Amniotic stem cell (primary cell): ENCODE measurements at places on chromosomes 16 and 17.
A peak's percentile ranks its signal among the peaks of the same experiment; 100 is the strongest.

DNA sequence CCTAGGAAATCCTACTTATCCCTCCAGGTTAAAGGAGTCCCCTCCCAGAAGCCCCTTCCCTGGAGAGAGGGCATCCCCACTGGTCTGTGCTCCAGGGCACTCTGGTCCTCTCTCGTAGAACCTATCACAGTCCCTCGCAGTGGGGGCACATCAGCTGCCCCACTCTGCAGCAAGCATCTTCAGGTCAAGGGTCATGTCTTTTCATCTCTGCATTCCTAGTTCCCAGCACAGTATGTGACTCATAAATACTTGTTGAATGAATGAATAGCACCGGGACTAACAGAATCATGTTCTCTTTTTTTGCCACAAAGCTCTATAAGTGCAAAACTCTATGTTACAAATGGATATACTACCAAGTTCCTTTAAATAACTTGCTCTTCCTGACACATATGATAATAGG is 36.0 kb downstream of the RNF157 start:
- DNase-seq, result peak; percentile 25

- no peak for DNase-seq
Measured at GRCh38 chr17:46082257-46082656, 83.2 kb downstream of the STH start.

DNA sequence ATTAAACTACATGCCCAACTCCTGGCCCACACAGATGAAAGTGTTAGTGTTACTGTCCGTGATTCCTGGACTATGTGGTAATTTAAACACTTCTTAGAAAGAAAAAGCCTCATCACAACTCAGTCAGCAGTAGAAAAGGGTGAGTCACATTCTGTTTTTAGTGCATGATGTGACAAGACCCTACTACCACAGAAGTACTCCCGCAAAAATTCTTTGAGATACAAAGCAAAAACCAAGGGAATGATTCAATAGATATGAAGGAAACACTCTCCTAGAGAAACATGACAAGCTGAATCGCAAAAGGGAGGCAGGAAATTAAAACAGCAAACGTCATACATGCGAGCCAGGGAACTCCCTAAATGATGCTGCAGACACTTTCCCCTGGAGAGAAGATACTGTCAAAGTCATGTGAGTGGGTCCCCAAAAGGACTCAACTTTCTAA is 14.4 kb downstream of the SNN start:
- peak; percentile 52 for DNase-seq

GRCh38 chr17:61285526-61286320 is 113.9 kb upstream of the TBX2 start:
- no peak for DNase-seq

DNA sequence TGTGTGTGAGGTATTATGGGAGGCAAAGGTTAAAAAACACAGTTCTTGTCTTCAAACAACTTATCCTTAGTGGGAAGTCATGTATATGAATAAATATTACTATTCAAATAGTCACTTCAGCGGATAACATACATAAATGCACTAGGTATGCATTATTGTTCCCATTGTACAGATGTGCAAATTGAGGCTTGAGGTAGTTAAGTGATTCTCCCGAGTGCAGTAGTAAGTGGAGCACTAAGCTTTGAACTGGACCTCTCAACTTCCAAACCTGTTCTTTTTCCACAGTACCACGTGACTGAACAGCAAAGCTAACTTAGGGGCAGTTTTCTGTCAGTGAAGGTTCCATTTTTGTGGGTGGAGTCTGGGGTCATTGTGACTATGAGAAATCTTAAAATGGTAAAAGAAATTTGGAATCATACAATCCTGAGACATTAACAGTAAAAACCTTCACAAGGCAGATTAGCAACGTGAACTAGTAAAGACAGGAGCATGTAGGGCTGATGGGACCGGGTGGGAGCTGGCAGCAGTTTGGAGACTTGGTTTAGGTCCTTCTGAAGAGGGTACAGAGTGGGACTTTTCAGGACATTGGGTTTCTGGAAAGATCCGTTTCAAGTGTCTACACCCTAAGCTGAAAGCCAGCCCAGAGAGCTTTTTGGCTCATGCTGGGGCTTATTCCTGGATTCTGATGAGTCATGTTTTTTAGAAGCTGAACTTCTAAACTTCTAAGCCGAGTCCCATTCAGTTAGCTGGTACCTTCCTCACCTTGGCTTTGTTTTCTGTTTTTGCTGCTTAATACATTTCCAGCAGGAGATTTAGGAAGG is 204.9 kb downstream of the PRKCA start:
- no peak for DNase-seq

- DNase-seq, result no peak
Measured at GRCh38 chr16:57360321-57360935, 1.8 kb downstream of the CCL22 start.

DNA sequence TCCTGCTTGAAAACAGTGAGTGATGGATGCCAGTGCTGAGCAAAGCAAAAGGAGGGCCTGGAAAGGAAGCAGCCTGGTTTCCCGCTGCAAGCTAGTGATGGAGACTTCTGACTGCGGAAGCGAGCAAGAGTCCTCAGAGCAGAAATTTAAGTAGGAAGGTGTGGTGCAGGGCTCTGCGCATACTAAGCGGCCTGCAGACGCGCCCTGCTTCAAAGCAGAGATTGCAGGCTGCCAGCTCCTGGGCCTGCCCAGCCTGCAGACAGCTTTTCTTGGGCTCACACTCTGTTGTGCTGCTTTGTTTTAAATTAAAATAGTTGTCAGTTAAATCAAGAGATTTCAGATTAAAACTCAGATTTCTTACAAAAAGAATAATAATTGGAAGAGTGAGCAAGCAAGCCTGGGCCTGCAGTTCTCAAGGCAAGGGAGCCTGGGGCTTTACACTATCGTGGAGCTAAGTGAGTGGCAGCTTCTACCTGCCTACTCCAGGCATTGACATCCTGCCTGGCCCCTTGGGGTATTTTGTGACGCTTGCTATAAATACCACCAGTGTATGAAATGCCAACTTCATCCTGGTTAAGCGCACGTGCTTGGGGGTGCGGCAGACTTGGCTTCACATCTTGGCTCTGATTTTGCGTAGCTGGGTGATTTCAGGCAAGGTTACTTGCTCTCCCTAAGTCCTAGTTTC is 237.3 kb downstream of the XYLT1 start:
- DNase-seq, result no peak

- no peak for DNase-seq
Measured at GRCh38 chr16:73268366-73268993, 220.6 kb upstream of the ZFHX3 start.

DNA sequence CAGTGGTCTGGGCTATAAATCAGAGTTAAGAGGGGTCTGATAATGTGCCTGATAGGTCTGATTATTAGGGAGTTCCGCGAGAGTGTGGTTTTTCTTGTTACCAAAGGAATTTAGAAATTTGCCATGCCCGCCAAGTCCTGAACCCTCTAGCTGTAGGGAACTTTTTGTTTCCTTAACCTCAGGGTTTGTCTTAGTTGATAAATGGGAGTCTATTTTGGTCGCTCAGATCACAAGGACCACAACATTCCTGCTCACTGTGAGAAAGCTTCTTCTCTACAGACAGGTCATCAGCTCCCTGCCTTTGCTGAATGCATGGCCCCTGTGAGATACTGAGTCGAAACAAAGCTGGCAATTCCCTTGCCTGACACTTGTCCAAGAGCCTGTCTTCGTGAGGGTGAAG is 497.8 kb downstream of the HS3ST4 start:
- DNase-seq, result no peak

DNA sequence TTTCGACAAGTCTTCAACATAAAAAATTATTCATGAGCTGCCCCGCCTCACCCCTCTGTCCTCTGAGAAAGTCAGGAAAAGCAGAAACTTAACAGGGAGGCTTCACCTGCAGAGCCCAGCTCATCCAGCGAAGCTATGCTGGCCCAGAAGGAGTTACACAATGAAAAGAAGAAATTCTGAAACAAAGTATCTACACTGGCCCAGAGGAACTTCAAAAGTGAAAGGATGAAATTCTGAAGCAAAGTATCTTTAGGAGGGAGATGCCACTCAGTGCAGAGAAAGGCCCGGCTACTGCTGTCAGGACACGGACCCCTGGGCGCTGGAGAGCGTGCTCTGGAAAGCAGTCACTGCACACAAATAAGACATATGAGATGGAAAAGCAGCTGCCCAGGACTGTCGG is 1.6 kb downstream of the GALNS start:
- no peak for DNase-seq

GRCh38 chr17:39687101-39687545 is 734 bp downstream of the PGAP3 start:
- no peak for DNase-seq

- DNase-seq, result no peak
Measured at GRCh38 chr16:49621241-49622083, 234.4 kb downstream of the ZNF423 start.

DNA sequence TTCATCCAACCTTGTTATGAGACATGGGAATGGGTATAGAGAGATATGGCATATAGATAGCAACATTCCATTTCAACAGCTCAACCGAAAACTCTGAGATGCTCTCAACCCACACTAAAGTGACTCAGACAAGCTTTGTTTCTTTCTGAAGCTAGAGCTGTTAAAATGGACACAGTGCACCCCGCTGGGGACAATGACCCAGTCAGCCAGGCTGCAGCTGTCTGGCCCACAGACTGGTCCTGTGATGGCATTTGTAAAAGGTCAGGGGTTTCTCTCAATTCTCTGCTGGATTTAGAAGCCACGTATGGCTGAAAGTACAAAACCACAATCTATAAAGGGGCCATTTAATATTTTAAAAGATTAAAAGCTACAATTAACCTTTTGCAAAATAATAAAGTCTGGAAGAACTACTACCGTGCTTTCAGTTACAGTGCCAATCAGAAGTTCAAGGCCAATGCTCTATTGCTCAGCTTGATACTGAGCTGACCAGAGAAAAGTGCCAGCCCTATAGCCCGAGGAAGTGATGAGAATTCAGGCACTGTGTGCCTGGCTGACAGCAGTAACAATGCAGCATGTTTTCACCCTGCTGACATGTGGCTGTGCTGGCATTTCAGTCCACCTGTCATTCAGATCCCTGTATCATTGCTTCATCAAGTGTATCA is 60.2 kb downstream of the TEX2 start:
- peak; percentile 67 for DNase-seq

DNA sequence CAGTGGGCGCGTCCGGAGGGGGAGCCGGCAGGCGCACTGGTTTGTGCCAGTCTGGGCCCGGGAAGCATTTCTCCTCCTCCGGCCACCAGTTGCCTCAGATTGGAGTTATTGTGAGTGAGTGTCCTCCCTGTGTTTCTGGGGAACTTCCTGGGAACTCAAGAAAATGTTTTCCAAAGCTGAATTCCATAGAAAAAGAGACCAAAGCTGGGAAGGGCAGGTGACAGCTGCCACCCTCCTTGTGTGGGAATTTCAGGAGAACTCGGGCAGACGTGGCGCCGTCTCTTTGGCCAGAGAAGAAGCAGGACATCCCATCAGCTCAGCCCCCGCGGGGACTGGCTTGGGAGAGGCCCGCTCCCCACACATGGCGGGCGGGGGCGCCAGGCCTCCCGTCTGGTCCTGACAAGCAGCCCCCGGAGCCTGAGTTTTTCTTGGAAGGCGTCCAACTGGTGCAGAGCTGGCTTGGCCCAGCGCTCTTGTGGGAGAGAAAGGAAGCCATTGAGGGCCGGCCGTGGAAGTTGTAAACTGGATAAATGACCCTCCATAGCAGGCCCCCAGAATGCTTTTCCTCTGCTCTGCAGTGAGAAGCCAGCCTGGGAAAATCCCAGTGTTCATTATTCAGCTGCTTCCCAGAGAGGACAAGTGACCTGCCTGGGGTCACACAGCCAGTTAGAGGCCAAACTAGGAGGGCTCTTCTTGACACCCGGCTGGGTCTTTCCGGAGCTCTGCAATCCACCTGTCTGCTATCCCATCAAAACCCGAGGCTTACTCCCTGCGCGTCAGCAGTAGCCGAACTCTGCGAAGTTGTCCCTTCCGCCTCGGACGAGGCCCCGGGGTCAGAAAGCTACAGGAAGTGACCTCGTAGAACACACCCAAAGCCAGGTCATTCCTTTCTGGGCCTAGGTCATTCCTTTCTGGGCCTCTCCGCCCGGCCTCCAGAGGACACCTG is 39.2 kb upstream of the GSE1 start:
- DNase-seq, result no peak

DNA sequence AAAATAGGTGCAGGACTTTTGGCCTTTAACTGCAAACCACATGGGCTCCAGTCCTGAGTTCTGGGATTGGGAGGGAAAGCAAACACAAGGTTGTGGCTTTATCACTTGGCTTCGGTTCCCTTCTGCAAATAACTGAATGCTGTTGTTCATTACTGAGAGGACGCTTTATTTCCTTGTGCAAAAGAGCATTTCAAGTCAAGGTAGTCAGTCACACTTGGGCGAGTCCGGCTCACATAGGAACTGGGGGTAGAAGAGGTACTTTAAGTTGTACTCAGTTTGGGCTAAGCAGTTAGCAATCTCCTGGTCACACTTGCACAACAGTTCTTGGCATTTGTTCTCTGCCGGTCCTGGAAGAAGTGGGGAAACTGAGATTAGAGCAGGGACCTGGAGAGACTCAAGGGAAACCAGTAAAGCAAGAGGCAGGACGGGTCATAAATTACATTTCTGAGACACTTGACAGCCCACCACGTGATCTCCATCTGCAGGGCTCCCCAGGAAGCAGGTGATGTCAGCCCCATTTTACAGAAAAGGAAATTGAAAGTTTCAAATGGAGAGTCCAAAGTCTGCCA is 21.6 kb downstream of the PLA2G10 start:
- no peak for DNase-seq

DNA sequence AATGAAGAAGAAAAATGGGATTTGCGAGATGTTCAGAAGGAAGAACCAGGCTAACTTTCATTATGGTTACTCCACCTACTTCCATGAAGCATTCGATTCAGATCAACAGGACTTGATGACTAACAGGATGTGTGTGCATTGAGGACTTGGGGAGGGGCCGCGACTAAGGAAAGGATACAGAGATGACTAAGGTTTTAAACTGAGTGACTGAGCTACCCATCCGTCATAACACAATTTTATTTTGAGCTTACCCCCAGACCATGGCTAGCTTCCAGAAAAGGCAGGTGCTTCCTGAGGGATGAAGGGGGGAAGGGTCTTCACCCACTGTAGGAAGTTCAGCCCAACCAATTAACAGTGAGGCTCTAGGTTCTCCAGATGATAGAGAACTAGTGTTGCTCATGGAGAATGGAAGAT is 2.5 kb upstream of the CDYL2 start:
- DNase-seq, result no peak

DNA sequence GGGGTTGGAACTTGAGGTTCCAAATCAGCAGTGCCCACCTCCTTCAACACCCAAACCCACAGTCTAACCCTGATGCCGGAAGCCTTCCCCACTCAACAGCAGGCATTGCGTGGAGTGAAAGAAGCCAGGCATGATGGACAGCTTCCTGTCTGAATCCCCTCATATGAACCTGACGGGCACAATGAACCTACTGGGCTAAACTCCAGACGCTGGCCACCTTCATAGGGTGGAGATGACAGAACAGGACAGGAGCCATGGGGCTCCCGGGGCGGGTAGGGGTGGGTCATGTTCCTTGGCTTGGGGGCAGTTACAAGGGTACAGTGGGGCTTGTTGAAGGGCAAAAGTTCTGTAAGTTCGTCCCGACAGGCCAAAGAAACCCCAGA is 460 bp upstream of the HSBP1 start:
- no peak for DNase-seq
